ENCODE measurements at places on chromosomes 1 and 21. TPM values are rescaled to one million over a fixed set of nuclear protein-coding genes. Genes with fewer than 3 reads are reported as not detected.

Gene CFAP74
- not detected for total RNA-seq

Gene EFHD2
- 188 TPM for total RNA-seq

Gene TCP10L
- total RNA-seq: not detected

Gene FGR
- total RNA-seq: 8.8 TPM

Gene TNFSF18
- not detected for total RNA-seq

Gene MSH4
- not detected for total RNA-seq

Gene LCE3E
- total RNA-seq: not detected

Gene PPM1J
- total RNA-seq: 1.7 TPM

Gene COL8A2
- 1.6 TPM for total RNA-seq

Gene TSTD1
- total RNA-seq: 224 TPM

Gene CBS
- 0.40 TPM for total RNA-seq

Gene SH3BGR
- 9.8 TPM for total RNA-seq

Gene RIMS3
- 5.6 TPM for total RNA-seq

Gene NCF2
- total RNA-seq: 12.7 TPM

Gene GOLT1A
- 13.8 TPM for total RNA-seq

Gene CELA2A
- total RNA-seq: not detected

Gene SLC44A3
- total RNA-seq: 20.6 TPM

Gene NBPF20
- total RNA-seq: 7.2 TPM

Gene OR2T35
- not detected for total RNA-seq

Gene CFHR2
- total RNA-seq: not detected

Gene DPT
- total RNA-seq: 55.6 TPM

Gene C1orf21
- 38.4 TPM for total RNA-seq

Gene CLCNKA
- total RNA-seq: 21.7 TPM

Gene EFNA1
- 18.5 TPM for total RNA-seq

Gene GUCA2A
- total RNA-seq: 3.2 TPM

Gene ZFYVE9
- 37.0 TPM for total RNA-seq

Gene SPRR1B
- total RNA-seq: not detected

Gene FCRL6
- total RNA-seq: 0.55 TPM

Gene CD48
- not detected for total RNA-seq

Gene LAX1
- 5.4 TPM for total RNA-seq

Gene B3GALT5
- total RNA-seq: 54.6 TPM

Gene CYP4A22
- not detected for total RNA-seq

Gene PRMT2
- 80.4 TPM for total RNA-seq

Gene SLC1A7
- total RNA-seq: 1.6 TPM

Gene PADI6
- total RNA-seq: not detected

Gene LCK
- not detected for total RNA-seq

Gene HSPB7
- total RNA-seq: 11.6 TPM

Gene RBM11
- total RNA-seq: not detected

Gene CHRM3
- 23.1 TPM for total RNA-seq

Gene SELP
- 2.0 TPM for total RNA-seq

Gene TDRD5
- 0.64 TPM for total RNA-seq

Gene RXFP4
- total RNA-seq: 2.9 TPM

Gene PRRC2C
- total RNA-seq: 61.7 TPM

Gene SPTA1
- total RNA-seq: not detected

Data from transverse colon (tissue), 4 donors.